RKO (cell line): ENCODE measurements at places on chromosomes 1 and 21.

- no peak for DNase-seq
These were observed 17.0 kb downstream of the DHRS3 start for GRCh38 chr1:12600880-12601633.

GRCh38 chr1:40476924-40477677, at the start of gene ZFP69:
Gene ZFP69, plus strand, starts transcription at chr1:40477290. Its CDS starts 2,072 bp downstream, at chr1:40479362.
- peak; percentile 82 for DNase-seq

DNA sequence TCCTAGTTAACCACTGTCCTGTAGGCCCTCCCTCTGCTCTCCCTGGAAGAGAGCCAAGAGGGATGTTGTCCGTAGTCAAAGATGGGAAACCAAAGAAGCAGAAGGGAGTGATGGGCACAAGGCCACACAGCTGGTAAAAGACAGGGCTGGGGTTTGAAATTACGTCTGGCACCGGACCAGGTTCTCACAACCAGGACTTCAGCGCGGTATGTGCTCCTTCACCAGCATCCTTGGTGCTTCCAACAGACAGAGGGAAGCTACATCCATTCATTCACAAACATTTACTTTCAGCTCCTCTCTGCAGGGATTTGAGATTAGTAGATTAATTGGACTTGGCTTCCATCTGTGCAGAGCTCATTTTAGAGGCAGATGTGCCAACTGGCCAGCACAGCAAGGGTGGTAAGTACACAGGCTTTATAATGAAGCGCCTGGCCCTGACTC, 191.2 kb downstream of the TRABD2B start:
- DNase-seq: no peak

DNA sequence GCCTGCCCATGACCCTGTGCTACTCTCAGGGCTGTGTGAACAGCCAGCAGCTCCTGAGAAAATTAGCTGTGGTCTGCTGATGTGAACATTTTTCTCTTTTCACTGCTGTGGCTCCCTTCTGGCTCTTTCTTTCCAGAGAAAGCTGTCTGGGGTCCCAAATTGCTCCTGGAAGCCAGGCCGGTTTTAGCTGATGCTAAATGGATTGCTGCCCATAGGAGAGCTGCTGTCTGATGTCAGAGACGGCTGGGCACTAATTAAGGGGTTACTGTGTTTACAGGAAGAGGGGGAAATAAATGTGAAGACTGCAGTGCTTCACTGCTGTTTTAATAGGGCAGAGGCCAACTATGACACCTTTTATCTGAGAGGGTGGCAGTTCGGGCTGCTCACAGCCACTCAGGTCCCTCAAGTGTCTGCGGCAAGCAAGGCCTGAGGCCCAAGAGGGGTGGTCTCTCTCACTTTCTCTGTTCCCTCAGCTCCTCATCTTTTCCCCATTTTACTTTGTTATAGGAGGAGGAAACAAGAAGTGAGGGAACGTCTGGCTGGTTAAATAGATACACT, 106.0 kb upstream of the GNG12 start:
- no peak for DNase-seq

GRCh38 chr1:173508541-173508940, 31.4 kb downstream of the PRDX6 start:
- no peak for DNase-seq
